Chondrocyte (in vitro differentiated cells): ENCODE measurements at places on chromosomes 12 and 14.

DNA sequence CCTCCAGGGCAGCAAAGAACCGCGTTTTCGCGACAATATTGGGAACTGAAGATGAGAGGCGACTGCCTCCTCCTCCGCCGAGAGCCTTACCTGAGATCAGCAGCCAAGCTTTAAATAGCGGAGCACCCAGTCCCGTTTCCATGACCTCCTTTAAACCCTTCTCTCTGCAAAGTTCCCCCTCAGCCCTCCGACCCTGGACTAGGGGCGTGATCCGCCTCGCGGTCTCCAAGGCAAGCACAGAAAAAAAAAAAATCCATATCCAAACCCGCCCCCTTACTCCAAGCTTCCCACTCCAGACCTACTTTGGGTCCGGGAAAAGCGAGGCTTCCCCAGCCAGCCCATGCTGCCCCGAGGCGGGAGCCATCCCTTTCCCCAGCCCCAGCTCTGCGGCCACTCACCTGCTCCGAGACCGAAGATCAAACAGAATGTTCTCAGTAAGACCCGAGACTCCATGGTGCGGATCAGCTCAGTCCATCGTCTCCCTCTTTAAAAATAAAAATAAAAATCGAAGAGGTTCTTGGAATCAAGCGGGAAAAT lies 630 bp downstream of the NELL2 start:
- no peak for DNase-seq

DNA sequence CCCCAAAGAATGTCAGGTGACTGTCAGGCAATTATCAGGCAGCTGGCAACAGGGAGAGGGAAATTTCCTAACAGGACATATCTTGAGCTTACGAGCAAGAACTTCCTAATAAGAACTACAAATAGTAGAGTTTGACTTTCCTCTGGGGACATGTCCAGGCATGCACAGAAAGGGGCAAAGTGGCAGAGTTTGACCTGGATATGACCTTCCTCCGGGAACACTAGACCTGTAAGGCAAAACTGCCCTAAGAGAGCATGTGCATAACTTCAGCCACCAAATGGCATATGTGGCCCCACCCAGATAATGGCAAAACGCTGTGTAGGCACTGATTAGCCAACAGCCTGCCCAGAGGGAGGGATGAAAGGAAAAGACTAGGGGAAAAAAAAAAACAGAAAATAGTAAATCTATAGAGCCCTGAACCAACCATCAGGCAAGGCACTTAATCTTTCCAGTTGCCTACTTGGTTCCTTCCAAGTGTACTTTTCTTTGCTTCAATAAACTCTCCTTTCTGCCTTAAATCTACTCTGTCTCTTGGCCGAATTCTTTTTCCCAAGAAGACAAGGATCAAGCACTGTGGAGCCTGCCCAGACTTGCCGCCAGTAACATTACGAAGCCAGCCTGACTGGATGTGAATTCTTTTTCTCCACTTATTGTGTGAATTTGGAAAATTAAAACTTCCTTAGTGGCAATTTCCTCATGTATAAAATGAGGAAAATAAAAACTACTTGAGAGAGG lies 164.1 kb downstream of the SPTSSA start:
- no peak for DNase-seq

GRCh38 chr12:5582018-5582417 lies 150.1 kb downstream of the NTF3 start:
- no peak for DNase-seq

GRCh38 chr14:77230914-77231313 lies 40.1 kb downstream of the NGB start:
- DNase-seq = no peak

- DNase-seq = no peak
Observed at GRCh38 chr12:14951851-14952250, 9.6 kb downstream of the ARHGDIB start.

GRCh38 chr12:126741536-126742240 lies 1525.3 kb upstream of the TMEM132C start:
- no peak for DNase-seq

DNA sequence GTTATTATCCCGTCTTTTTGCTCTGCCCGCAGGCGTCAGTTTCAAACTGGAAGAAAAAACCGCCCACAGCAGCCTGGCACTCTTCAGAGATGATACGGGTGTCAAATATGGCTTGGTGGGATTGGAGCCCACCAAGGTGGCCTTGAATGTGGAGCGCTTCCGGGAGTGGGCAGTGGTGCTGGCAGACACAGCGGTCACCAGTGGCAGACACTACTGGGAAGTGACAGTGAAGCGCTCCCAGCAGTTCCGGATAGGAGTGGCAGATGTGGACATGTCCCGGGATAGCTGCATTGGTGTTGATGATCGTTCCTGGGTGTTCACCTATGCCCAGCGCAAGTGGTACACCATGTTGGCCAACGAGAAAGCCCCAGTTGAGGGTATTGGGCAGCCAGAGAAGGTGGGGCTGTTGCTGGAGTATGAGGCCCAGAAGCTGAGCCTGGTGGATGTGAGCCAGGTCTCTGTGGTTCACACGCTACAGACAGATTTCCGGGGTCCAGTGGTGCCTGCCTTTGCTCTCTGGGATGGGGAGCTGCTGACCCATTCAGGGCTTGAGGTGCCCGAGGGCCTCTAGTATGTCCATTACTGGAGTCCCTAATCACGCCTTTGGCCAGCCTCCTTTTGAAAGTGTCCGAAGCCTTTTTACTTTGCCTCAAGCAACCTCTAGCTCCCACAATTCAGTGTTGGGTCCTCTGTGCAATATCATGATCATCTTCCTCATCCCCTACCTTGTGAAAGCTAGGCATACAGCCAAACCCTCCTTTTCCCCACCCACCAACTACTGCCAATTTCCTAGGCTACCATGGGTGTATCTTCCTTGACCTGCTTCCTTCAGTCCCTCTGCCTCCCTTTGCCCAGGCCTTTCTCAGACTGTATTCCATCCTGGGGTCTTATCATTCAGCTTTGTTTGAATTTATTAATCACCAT lies 891 bp downstream of the SPRYD4 start:
- DNase-seq = no peak

DNA sequence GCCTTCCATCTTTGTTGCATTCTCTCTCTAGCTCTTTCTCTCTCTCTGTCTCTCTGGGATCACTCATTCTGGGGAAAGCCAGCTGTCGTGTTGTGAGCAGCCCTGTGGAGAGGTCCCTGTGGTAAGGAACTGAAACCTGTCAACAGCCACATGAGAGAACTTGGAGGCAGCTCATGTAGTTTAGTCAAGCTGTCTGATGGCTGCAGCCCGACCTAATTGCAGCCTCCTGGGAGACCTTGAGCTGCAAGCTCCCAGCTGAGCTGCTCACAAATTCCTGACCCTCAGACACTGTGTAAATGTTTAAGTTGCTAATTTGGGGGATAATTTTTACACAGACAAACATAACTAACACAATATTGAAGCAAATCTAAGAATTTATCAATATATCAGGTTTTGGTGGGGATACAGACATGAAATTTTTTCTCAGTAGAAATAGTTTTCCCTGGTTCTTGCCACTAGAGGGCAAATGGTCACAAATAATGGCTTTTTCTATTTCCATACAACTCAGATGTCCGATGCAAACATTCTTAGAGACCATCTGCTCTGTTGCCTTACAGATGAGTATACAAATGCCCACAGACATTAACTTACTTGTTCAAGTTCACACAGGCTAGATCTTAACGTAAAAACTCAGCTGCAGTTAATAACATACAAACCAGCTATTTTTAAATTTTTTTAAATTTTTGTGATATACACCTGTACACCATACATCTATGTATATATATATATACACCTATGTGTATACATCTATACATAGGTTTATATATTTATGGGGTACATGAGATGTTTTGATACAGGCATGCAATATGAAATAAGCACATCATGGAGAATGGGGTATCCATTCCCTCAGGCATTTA lies 15.5 kb upstream of the KRR1 start:
- no peak for DNase-seq
